ENCODE measurements at places on chromosomes 13 and 19. TPM values are rescaled to one million over a fixed set of nuclear protein-coding genes. Genes with fewer than 3 reads are reported as not detected.

GRCh38 chr19:15934332-15935078, at the start of gene CYP4F11:
Gene CYP4F11 (minus strand): TSS chr19:15934529. CDS start chr19:15934408, 121 bp downstream.
- DNase-seq, result peak; percentile 7

- no peak for DNase-seq
Measured at GRCh38 chr13:60584976-60585375, 188.0 kb downstream of the TDRD3 start.

DNA sequence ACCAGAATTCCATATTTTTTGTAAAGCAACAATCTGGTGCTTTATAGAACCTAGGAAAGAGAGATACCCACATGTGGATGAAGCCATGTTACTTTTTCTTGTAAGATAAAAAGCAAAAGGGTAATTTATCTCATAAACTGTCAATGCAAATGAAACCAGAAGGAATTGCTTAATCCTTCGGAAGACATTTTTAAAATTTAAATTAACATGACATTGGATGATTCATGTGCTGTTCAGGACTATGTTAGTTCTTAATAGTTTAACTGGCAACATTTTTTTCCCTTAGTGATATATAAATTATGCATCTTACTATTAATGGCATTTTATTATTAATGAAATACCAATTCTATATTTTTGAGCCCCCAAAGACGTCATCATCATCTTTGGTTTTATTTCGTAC, 25.8 kb upstream of the IGLON5 start:
- DNase-seq, result no peak

DNA sequence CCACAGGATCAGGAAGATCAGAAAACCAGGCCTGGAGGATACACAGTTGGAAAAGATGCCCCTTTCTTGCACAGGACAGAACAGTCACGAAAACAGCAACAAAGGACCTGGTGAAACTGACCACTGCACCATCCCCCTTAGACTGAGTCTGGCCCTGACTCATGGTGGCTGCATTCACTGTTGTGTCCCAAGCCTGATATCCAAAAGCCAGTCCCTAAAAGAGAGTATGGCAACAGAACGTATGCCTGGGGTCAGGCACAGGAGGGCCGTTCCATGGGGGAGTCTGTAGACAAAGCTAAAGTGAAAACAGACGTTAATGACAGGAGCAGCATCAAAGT, 301.1 kb upstream of the NBEA start:
- DNase-seq, result no peak

- DNase-seq, result no peak
Measured at GRCh38 chr13:112828756-112829155, 138.9 kb downstream of the ATP11A start.

- DNase-seq, result no peak
Measured at GRCh38 chr19:50911206-50912101, at the start of gene KLK4. Gene KLK4 (minus strand): TSS chr19:50911395. CDS start chr19:50910738, 657 bp downstream.

DNA sequence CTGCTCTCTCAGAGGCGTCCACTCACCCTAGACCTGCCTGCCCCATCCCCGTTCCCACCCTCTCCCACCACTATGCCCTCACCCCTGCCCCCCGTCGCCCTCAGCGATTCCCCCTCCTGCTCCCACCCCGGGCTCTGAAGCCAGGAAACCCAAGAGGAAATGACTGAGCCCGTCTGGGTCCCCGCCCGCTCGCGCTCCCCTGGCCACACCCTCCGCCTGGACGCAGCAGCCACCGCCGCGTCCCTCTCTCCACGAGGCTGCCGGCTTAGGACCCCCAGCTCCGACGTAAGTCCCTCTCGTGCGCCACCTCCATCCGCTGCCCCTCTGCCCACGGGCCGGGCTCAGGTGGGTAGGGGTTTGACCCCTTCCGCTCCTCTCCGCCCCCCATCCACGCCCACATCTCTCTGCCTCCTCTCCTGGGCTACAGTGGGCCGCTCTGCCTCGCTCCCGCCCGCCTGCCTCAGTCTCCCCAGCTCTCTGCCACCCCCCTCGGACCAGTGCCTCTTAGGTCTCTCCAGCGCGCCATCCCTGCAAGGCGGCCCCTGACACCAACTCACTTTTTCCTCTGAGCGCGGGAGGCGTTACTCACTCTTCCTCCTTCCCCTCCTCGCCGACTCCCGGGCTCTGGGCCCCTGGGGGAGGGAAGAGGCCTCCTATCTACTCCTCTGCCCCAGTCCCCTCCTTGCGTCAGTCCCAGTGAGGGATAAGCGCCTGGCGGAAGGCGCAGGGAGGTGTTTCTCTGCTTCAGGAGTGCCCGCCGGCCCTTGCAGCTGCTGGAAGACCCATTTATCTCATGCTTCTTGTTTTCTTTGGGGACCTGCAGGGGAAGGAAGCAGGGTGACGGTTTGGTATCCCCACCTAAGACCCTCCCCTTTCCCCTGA, at the start of gene FXYD5:
TSS of gene FXYD5 (plus strand) at position 211 of the 882 bp plus-strand sequence. CDS start 816 bp downstream, outside the sequence.
- no peak for DNase-seq

DNA sequence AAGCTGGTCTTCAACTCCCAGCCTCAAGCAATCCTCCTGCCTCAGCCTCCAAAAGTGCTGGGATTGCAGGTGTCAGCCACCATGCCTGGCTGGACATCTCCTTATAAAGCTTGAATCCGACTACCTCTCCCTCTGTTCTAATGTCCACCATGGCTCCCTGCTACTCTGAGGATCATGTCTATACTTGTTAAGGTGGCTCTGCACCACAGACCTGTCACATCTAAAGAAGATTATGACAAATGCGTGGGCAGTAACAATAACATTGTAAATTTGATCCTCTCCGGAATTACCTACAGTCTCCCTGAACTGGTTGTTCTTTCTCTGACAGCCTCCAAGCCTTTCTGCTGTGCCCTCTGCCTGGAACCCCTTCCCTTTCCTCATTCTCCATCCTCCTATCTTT, 1.8 kb downstream of the NXNL1 start:
- DNase-seq, result no peak

- no peak for DNase-seq
Measured at GRCh38 chr13:103229674-103230073, 163.5 kb upstream of the SLC10A2 start.

The IGSF23 gene
- total RNA-seq, result 5.4 TPM

The GFY gene
- not detected for total RNA-seq

The SYDE1 gene
- 53.4 TPM for total RNA-seq

The ALG11 gene
- 27.7 TPM for total RNA-seq

All from myocyte (in vitro differentiated cells).